NCI-H2081 treated with DMSO at 0.1 percent for 48 hours (cell line): ENCODE measurements at places on chromosomes 4 and X.

DNA sequence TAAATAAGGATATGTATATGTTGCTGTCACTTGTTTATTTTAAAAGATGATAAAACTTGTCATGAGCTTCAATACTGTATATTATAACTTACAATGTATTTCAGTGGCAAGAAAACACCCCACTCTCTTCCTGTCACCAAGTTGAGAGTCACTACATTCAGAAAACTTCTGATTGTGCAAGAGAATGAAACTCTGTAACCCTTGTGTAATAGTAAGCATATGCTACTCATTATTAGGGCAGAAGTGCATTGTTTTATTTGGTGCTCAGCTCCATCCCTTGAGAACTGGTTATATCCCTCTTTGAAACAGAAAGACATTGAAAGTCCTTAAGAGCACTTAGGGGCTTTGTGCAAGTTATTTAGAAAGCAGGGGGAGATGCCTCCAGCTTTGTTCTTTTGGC is 594.5 kb downstream of the ARAP2 start:
- DNase-seq, result no peak

DNA sequence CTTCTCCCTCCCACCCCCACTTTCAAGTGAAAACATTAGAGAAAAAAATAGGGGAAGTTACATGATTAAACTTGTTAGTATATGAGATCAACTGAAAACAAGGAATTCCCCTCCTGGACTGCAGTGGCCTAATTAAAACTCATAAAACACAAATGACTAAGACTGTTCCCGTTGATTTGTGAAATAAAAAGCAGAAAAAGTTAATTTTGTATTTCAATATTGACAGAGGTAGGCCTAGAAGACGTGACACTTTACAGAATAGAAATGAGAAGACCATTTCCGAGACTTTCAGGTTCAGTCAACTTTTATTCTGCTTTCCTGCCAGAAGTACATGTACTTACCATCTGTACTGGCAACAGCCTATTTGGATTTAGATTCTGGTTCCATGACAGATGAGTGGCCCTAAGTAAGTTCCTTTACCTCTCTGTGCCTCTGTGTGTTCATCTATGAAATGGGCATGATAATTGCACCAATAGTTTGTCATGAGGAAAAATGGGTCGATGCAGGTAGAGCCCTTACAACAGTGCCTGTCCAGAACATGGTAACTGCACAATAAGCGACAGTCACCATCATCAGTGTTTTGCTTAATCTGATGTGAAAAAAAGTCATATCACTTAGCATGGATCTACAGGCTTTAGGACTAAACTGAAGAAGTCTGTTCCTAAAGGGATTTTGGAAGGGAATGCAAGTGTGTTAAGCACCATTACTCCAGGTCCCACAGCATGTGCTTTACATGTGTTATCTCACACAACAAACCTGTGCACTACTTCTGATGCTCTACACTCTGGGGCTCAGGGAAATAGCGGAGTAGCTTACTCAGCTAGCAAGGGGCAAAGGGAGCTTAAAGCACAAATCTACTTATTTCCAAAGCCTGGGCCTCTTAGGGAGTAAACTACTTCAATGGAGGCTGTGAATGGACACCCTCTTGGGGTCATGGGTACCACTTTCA is 562.3 kb upstream of the DIPK2B start:
- DNase-seq, result no peak

GRCh38 chr4:71009890-71010588 is 16.6 kb downstream of the DCK start:
- no peak for DNase-seq

- DNase-seq, result no peak
These were observed 72.9 kb downstream of the WDR19 start for GRCh38 chr4:39255266-39255665.

DNA sequence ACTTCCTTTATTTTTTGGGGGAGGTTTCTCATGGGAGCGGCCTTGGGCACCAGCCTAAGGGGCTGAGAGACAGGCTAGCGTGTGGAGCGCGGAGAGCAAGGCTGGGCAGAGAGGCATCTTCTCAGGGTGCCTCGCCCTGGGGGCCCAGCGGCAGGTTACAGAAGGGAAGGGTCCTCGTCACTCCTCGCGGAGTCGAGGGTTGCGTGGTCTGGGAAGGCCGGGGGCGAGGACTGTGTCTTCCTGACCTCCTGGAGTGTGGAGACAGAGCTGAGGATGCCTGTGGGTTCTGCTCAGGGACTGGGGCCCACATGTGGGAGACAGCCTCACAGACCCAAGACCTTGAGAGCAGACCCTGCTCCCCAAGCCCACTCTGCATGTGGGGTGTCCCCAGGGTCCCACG is 79.6 kb upstream of the LRPAP1 start:
- DNase-seq, result no peak

- DNase-seq, result no peak
These were observed 616.9 kb downstream of the ANKRD50 start for GRCh38 chr4:124095621-124096020.

DNA sequence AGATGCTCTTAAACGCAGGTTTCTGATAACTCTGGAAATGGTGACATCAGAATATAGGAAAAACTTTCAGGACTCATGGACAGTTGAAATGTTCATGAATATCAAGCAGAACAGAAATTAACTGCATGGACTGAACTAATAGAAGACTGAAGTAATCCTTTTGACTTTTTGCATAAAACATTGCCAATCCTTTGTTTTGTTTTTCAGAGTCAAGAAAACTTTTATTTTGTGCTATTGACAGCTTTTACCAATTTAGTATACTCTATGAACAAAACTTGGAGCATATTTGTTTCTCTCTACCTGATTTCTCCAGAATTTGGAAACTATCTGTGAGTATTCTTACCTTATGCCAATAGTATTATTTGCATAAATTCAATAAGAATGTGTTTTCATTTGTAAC is 61.2 kb upstream of the HMX1 start:
- no peak for DNase-seq

DNA sequence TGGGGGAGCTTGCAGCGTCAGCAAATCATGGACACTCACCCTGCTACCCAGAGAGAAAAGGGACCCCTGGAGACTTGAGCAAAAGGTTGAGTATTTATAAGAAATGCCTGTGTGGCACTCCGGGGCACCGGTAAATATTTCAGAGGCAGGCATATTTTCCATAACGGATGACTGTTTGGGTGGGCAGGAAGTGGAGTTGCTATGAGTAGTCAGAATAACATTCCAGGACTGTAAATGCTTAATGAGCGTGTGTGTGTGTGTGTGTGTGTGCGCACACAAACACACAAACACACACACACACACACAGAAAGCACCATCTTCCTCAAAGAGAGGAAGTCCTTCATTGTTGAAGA is 74.6 kb downstream of the MXRA5 start:
- no peak for DNase-seq

- DNase-seq, result no peak
These were observed 9.5 kb downstream of the BCOR start for GRCh38 chrX:40088299-40088625.

DNA sequence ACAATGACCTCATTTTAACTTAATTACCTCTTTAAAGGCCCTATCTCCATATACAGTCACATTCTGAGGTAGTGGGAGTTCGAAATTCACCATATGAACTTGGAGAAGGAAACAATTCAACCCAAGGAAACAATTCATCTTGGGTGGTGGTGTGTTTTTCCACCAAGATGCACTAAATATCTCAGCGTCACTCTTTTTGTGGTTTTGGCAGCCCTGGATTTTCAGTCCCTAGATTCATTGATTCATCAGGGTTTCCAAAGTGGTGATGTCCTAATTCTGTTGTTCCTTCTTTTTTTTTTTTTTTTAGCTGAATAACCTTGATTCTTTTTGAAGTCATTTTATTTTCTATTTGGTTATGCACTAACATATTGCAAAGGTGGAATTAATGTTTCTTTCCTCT is 162.6 kb upstream of the RAPGEF2 start:
- DNase-seq, result no peak

DNA sequence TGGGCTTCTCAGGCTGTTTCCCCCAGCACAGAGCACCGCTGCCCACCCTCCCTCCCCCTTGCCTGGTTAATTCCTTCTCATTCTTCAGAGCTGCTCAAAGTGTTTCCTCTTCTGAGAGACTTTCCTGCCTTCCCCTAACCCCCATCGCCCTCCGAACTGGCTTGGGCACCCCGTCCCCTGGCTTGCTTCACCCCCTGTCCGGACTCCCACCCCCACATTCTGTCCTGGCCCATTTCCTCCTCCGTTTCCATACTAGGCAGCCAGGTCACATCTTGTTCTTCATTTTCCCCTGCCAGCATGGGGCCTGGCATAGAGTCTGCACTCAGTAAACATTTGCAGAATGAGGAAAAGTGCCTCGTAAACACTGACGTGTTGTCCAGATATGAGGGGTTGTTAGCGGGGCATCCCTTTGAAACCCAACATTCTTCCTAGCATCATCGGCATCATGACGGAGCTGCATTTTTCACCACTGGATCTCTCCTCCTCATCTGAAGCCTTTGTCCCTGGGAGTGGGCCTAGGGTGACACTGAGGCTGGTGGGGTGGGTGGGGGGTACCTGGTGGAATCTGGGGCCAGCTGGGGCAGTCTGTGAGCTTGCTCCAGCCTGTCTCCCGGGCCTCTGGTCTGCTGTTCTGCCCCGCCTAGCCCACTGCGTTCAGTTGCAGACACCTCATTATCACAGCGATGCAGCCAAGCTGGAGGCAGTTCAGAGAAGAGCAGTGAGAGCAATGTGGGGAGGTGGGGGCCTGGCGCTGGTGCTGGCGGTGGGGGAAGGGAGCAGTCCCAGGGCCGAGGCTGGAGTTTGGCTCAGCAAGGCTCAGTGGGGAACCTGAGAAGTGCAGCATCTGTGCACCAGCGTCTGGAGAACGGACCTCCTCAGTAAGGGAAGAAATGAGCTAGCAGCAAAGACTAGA is 149.4 kb upstream of the PJA1 start:
- no peak for DNase-seq

DNA sequence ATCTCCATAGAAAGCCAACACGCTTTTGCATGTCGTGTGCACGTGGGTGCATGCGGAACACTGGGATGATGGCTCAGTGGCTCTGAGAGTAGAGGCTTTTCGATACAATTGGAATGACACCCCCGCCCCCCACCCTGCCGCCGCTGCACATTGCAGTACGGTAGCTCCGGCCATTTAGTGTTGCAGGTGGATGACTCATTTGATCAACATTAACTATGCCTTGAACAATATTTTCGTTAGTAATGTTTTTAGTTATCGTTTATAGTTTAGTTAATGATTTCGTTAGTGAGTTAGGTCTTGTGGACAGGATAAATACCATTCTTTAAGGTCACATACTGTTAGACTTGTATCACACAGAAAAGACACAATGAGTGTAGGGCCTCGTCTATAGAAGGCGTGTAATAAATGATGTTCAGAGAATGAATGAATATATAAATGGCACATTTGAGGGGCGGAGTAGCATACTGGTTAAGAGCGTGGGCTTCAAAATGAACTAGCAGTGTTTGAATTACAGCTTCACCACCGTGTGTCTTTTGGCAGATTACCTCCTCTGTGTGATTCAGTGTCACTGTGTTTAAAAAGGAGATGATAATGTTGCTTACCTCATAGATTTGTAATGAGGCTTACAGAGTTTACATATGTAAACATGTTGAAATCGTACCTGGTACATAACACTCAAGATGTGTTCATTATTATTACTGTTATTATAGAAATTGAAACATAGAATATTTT is 67.2 kb upstream of the TENM3 start:
- DNase-seq, result peak; percentile 2

DNA sequence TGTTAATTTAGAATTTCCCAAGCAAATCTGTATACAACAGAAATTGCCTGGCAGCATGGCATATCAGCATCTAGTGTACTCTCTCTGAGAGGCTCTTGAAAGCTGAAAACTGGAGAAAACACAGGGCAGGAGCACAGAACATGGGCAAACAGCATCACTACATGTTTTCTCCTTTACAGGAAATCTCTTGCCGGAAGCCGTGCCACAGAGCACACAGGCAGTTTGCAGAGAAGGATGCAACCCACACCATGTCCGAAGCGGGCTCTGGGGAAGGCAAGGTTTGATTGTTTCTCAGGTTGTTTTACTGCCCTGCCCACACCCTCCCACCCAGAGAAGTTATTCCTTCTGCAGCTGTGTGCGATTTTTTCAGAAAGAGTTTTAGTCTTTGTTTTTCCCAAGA is 41.1 kb upstream of the FAM9C start:
- no peak for DNase-seq
